ENCODE measurements at places on chromosomes 6 and 20. TPM values are rescaled to one million over a fixed set of nuclear protein-coding genes. Genes with fewer than 3 reads are reported as not detected.

Gene CMTR1
- 60.6 TPM for total RNA-seq

Gene ZNF341
- 0.76 TPM for total RNA-seq

Gene GSTA3
- total RNA-seq, result not detected

Gene TBXT
- not detected for total RNA-seq

Gene TMEM63B
- total RNA-seq, result 19.3 TPM

Gene PKIB
- total RNA-seq, result 0.97 TPM

Gene RAD21L1
- not detected for total RNA-seq

Gene MUCL3
- total RNA-seq, result not detected

Gene TRIM31
- total RNA-seq, result not detected

Gene TOMM6
- total RNA-seq, result 145 TPM

Gene FOXS1
- total RNA-seq, result not detected

Gene SMPD2
- 9.4 TPM for total RNA-seq

Gene PTCHD4
- total RNA-seq, result 2.9 TPM

Gene ADGB
- not detected for total RNA-seq

Gene RBPJL
- not detected for total RNA-seq

Gene MAP3K4
- total RNA-seq, result 28.0 TPM

Gene THEMIS
- not detected for total RNA-seq

Gene TAP2
- total RNA-seq, result 25.1 TPM

Gene PNPLA1
- not detected for total RNA-seq

Gene PTGIS
- 2.4 TPM for total RNA-seq

Gene RHAG
- total RNA-seq, result not detected

Gene UBE3D
- total RNA-seq, result 11.2 TPM

Measured in epithelial cell of umbilical artery (primary cell).